ENCODE measurements at places on chromosomes 3 and 15.
A peak's percentile ranks its signal among the peaks of the same experiment; 100 is the strongest.

- DNase-seq = peak; percentile 5
These were observed 68.8 kb downstream of the ANXA2 start for GRCh38 chr15:60328852-60329443.

DNA sequence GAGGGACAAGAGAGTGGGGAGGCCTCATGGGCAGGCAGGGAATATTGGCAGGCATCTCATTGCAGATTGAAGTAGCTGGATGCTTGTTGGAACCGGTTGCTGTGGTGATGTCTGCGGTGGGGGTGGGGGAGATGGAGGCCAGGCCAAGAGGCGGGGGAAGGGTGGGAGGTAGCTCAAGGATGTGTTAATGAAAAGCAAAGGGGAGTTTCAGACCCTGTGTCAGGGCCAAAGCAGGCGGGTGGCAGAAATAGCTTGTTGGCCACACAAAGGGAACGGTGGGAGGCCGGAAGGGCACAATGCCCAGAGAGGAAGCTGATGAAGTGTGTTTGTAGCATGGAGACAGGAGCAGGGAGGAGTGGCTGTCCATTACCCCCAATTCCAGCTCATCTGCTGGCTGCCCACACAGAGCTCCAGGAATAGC is 28.0 kb downstream of the CCDC33 start:
- no peak for DNase-seq

DNA sequence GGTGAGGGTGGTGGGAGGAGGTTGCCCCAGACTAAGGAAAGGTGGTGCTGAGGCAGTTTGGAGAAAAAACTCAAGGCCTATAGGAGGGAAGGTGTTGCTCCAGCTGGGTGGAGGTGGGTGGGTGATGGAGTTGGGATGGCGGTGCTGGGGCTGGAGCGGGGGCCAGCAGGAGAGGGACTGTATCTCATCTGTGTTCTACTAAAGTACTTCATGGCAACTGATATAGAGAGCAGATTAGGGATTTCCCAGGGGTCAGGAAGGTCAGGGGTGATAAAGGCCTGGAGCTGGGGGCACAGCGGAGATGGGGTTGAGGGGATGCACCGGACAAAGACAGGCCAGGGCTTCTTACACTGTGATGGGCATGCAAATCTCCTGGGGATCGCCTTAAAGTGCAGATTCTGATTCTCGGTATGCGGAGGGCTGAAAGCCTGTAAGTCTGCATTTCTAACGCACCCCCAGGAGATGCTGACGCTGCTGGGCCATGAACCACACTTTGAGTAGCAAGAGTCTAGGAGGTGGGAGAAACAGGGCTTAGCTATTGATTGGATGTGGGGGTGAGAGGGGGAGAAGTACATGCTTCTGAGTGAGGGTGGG is 4.2 kb downstream of the KLHL40 start:
- no peak for DNase-seq

- no peak for DNase-seq
These were observed 24.2 kb upstream of the CD96 start for GRCh38 chr3:111517801-111518200.

DNA sequence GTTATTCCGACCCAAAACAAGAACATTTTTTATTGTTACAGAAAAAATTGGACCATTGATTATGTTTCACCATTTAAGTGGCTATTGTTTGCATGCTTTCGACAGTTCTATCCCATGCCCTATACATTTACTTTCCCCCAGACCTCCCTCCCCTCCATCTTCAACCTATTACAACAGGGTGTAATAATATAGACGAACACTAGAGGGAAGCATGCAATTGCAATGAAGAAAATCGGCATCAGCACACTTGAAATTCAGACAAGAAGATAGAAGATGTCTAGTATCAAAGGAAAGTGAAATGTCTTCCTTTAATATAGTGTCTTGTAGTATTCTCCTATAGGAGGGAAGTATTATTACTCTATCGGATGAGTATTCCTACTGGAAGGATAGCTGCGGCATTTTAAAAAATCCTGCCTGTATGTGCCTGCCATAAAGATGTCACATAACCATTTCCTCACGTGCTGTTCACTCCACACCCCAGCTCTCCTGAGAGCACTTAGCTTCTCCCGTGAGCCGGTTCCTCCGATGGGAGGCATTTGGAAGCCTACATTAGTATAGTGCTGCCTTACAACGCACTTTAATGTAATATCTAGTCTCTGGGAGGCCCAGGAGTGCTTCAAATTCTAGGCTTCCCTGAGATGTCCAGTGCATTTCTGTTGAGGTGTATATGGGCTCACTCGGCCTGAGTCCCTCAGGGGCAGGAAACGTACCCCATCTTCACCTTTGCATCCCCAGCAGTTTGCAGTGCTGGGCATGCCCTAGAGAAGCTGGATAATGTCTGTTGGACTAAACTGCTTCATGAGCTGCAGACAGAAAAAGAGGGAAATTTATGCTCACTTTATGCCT is 17.8 kb upstream of the ERICH6 start:
- no peak for DNase-seq

- DNase-seq = peak; percentile 23
These were observed 296.3 kb downstream of the UACA start for GRCh38 chr15:70466895-70467529.

DNA sequence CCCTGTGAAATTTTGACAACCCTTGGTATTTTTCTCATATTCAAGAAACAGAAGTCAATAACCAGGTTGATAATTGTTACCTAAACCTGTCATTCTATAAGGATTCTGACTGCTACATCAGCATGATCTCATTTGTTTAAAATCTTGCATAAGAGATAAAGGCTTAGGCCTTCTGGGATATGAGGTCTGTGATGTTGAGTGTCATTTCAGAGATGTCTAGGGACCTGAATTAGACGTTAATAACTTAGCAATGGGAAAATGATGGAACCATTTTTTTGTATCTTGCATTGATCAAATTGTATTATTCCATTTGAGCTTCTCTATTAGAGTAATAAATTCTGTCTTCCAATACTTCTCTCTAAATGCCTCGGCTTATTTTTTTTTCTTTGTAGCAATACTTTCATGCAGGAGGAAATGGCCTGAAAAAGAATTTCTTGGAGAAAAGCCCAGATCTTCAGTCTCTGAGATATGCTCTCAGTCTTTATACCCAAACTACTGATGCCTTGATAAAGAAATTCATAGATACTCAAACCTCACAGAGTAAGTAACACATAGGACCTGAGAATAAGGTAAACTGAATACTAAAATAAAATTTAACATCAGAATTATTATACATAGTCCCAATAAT is 589.3 kb downstream of the UNC13C start:
- DNase-seq = no peak

GRCh38 chr15:64355348-64355943 is 527 bp downstream of the CSNK1G1 start:
- peak; percentile 8 for DNase-seq

DNA sequence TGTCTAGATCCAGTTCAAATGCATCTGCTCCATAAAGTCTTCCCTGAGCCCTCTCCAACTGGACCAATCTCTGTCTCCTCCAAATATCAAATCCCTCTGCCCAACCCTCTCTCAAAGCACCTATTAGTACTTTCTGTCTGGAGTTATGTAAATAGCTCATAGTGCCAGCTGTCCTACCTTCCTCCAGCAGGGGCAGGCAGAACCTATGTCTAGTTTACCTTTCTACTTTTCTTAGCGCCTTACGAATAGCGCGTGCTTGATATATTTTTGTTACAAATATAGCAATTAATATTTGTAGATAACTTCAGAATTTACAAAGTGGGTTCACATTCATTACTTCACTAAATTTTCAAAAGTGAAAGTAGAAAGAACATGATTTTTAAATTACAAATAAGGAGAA is 14.0 kb upstream of the CCDC80 start:
- no peak for DNase-seq

DNA sequence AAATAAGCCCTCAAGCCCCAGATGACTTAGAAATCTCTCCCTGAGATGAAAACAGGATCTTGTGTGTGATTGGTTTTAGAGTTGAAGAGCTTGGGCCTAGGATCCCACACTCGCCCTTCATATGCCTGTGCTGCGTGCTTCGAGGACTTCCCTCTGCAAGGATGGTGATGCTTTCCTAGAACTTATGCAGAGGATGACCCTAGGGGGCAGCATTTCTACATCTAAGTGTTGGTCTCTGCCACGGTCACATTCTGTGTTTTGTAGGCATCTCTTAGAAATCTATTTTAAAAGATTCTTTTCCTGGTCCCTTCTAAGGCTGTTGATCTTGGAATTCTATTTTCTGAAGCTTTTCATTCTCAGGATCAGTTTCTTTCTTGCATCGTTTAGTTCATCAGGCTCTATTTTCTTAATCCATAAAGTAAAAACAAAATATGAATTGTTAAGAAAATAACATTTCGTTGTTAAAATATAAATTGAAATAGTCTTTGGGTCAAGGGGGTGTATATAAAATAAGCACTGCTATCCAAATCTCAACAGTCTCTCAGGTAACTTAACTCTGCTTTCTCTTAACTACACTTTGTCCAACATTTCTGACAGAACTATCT is 45.7 kb downstream of the WDR76 start:
- DNase-seq = no peak

DNA sequence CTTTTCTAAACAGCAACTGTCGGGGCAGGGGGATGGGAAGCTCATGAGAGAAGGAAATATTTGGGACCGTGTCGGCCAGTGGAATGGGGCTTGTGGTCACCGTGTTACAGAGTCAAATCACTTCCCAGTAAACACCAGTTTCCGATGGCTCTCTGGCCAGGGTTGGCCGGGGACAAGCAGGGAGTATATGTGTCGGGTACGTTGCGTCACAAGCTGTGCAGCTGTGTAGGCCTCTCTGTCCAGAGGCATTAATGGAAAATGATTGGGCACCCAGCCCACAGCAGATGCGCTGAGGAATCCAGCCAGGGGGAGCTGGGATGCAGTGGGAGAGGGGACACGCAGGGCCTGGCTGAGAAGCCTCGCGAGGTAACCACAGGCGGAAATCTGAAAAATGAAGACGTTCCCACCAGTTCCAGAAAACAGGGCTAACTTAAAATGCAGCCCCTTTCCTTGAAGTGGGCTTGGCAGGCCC is 15.8 kb upstream of the ALDH1A3 start:
- no peak for DNase-seq

GRCh38 chr15:31069360-31070000 is 32.0 kb downstream of the TRPM1 start:
- no peak for DNase-seq

DNA sequence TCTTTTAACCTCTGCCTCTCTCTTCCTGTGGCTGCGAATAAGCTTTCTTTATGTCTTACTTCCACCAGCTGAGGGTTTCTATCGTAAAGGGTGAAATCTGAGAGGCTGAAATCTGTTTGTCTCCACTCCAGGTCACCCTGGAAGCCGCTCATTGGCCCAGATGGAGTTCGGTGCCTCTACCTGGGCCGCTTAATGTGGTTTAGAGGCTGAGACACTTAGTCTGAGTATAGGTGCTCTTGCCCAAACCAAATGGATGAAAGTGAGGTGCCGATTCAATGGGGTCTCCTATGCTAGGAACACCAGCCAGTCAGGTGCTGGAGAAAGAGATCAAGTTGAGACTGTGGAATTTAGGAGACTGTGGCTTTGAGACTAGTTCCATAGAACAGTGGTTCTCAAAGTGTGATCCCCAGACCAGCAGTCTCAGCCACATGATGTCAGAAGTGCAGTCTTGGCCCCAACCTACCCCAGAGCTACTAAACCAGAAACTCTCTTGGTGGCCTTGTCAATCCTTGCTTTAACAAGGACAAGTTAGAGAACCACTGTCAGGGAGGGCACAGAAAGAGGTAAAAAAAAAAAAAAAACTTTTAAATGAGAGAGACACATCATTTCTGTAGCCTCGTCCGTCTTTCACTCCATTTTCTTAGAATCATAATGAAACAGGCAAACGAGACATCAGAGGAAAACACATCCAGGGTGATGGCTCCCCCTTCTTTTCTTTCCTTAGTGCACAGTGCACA is 54.9 kb upstream of the CCR2 start:
- DNase-seq = no peak

GRCh38 chr3:135246027-135246426 is 451.0 kb downstream of the EPHB1 start:
- no peak for DNase-seq

- no peak for DNase-seq
These were observed 52.8 kb downstream of the RAF1 start for GRCh38 chr3:12611117-12611516.

DNA sequence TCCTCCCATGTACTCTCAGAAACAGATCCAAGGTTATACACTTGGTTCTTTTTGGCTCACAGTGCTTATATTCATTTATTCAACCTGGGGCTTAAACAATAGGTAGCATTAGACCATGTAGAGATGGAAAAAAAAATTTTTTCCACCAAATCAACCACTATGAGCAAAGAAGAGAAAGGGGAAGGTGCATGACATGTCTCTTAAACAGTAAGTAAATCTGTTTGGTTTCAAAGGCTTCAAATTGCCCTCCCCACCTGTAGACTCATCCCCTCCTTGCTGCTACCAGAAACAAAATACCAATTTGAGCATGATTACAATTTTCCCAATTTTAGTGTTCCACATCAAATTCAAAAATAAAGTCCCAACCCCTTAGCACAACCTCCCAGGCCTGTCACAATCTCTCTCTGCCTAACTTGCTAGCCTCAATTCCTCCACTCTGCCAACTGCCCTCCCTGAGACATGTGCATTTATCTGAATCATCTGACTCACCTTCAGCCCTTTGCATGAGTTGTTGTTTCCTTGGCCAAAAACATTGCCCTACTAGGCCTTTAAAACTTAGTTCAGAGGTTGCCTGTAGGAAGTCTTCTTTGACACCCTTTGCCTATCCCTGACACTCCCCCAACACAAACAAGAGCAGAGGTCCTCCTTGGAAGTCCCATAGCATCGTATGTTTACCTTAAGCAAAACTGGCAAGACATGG is 30.3 kb upstream of the TSC22D2 start:
- no peak for DNase-seq

DNA sequence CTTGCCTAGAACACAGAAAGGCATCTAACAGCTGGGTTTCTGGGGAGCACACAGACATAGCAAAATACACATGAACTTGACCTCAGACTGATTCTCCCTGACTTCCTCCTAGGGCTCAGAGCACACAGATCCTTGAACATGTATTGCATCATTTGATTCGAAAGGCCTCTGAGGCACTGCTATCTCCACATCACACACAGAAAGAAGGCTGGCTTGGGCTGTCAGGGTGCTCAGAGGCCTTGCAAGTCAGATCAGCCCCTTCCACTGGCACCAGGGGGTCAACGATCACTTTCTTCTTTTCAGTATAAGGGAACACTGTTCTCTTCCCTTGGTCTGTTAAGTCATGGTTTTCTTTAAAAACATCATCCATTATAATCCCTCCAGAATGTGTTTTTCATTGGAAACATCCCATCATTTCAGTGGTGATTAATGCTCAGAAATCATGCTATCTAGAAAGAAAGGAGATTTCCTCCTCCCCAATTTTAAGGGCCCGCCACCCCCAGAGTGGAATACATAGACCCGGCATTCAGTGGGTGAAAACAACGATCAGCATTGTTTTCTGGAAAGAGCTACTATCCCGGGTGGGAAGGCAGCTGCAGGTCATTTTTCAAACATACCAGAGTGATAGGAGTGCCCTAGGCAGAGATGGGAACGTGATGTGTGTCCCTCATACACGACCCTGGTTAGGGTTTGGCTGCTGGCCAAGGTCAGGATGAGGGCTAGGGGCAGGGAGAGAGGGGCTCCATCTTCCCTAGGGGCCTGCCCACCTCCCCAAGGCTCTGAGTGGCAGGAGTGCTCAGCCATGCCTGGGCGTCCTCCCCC is 253.3 kb upstream of the LYSMD4 start:
- DNase-seq = no peak
